ENCODE measurements at places on chromosomes 12 and 14.
A peak's percentile ranks its signal among the peaks of the same experiment; 100 is the strongest.

- peak; percentile 20 for DNase-seq
Measured at GRCh38 chr12:92827836-92828431, 101.2 kb downstream of the EEA1 start.

DNA sequence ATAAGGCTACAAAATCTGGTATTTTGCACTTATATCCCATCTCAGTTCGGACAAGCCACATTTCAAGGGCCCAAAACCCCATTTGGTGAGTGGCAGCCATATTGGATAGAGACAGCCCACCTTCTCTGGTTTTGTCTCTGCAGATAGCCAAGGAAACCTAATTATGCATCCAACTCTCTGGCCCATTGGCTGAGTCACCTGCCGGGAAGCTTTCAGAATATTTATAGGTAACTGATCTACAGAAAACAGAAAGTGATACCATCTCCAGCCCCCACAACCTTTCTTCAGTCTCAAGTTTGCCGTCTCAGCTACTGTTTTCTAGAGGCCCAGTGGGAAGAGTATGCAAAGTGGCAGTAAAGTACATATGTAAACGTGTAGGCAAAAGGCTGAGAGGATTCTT, 33.7 kb upstream of the PPP1CC start:
- DNase-seq: no peak

GRCh38 chr14:90132821-90133570, 71.2 kb downstream of the KCNK13 start:
- DNase-seq: no peak

- peak; percentile 78 for DNase-seq
Measured at GRCh38 chr14:76551906-76552305, 176.0 kb downstream of the ESRRB start.

- no peak for DNase-seq
Measured at GRCh38 chr12:32826807-32827412, 69.7 kb downstream of the PKP2 start.

All from NT2/D1 (cell line).